Activated naive CD8-positive, alpha-beta T cell treated with anti-CD3 and anti-CD28 coated beads, Interleukin-2, amount 50 U/mL, for 16 hours (primary cell): ENCODE measurements at places on chromosomes 7 and 10.

DNA sequence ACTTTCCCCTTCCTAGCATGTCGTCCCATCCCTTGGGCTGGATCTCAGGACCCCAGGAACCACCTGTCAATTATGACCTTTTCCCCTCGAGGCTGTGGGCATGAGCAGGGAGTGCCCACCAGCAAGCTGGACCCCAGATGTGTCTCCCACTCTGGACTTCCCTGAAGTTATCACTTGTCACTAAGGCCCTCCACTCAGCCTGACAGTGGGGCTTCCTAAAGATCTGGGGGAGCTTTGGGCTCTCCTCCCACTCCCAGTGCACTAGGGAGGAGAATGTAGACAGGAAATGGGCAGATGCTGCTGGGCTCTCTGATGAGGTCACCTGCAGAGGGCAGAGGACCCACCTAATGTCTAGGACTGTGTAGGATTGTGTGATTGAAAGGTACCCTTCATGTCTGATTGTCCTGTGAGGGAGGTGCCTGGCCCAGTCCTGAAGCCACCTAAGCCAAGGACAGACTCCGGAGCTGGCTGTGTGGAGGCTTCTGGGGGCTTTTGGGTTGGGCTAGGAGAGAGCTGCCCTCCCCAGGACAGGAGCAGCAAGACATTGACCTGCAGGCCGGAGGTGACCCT is 18.7 kb downstream of the MYO1G start:
- DNase-seq = no peak

DNA sequence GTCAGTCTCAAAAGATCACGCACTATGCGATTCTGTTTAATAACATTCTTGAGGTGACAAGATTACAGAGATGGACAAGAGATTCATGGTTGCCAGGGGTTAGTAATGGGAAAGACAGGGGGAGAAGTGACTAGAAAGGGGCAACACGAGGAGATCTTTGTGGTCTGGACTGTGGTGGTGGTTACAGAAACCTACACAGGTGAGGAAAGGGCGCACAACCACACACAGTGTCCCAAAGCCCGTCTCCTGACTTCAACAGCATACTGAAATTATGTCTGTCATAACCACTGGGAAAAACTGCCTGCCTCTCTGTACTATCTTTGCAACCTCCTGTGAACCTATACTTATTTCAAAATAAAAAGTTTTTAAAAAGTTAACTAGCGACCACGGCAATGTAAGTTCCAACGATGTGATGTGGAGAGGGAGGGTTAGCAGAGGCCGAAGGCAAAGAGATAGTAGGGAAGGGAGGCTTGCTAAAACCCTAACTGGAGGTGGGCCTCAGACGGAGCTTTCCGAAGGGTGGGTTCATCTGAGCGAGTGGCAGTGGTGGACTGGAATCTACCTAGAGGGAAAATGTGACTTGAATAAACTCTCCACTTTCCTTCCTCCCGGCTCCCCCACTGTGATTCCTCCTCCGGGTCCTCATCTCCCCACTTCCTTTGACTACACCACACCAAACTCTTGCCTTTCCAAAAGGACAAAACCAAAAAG is 43.7 kb downstream of the GNA12 start:
- DNase-seq = no peak

DNA sequence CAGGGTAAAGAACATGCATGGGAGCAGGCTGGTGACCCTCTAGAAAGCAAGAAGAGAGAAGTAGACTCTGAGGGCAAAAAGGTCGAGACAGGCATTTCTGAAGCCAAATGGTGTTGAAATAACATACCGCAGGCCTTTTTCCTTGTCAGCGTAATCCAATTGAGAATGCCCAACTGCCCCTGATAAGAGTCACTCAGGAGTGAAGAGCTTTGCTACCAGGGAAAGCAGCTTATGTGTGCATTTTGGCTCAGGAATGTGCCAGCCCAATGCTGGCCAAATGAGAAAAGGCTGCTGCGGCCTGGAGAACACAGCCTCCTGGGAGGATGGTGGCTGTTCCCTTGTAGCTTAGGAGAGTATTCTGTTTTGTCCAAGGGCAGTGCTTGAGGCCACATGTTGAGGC is 61.4 kb upstream of the NFKB2 start:
- no peak for DNase-seq

- DNase-seq = no peak
These were observed 106.4 kb upstream of the GJD4 start for GRCh38 chr10:35498693-35499092.

DNA sequence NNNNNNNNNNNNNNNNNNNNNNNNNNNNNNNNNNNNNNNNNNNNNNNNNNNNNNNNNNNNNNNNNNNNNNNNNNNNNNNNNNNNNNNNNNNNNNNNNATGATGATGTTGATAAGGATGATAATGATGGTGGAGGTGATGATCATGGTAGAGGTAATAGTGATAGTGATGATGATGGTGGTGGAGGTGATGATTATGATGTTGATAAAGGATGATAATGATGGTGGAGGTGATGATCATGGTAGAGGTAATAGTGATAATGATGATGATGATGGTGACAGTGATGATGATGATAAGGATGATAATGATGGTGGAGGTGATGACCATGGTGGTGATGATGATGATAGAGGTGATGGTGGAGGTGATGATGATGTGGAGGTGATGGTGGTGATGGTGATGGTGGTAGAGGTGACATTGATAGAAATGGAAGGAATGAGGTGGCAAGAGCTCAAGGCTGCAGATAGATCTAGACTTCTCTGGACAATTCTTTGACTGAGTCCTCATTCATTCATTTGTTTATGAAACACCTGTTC is 47.8 kb downstream of the FAM20C start:
- no peak for DNase-seq
